ENCODE measurements at places on chromosomes 3 and 15.

DNA sequence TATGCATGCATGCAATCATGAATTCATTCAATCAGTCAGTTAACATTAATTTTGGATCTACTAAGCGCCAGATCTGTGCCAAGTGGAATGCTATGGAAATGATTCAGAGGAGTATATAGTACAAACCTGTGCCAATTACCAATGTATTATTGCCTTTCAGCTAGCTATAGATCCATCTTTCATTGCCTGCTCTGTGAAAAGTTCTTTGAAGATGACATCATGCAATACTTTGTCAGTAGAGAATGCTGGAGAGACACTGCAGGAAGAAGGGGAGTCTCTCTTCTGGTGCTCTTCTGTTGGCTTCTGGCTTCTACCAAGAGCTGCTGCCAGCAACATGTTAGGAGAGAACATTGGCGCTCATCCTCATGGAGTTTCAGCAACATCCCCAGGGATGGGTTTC is 81.0 kb upstream of the LMCD1 start:
- DNase-seq: no peak

GRCh38 chr15:42721916-42722315 is 15.0 kb downstream of the CDAN1 start:
- DNase-seq: no peak

- no peak for DNase-seq
These were observed 26.2 kb downstream of the FAM43A start for GRCh38 chr3:194711913-194712312.

- DNase-seq: no peak
These were observed 183.9 kb downstream of the TPRG1 start for GRCh38 chr3:189355481-189356201.

GRCh38 chr3:4820296-4821121 is 158.7 kb upstream of the BHLHE40 start:
- no peak for DNase-seq

- DNase-seq: no peak
These were observed 269.4 kb upstream of the ZPLD1 start for GRCh38 chr3:102165367-102165766.

DNA sequence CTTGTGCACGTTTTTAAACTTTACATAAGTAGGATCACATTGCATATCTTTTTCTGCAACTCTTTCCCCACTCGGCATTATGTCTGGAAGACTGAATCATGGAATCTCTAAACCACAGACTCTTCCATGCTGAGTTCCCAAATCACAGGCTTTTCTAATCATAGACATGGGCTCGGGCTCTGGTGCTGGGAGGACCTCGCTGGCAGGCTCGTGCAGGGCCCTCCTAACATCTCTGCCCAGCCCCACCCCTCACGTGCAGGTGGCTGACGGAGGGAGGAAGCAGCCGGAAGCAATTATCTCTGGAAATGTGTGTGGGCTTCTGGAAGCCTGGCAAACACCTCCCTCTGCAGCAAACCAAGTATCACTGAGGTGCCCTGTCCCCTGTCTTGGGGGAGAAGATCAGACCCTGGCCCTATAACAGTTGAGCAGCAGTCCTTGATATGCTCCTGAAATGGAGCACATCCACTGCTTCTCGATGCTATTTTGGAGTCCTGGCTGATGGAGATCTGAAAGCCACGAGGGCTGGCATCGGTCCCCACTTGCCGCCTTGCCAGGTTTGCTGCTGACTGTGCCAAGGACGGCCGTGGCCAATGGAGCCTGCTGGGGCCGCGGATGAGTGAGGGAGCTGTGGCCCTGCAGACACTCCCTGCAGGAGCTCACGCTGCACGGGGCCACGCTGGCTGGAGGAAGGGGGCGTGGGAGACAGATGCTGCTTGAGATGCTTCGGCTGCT is 4.4 kb upstream of the IQSEC1 start:
- DNase-seq: no peak

GRCh38 chr3:42822828-42823227 is 13.6 kb downstream of the ACKR2 start:
- no peak for DNase-seq

GRCh38 chr3:127750226-127751031 is 71.9 kb downstream of the MGLL start:
- no peak for DNase-seq
